ENCODE measurements at places on chromosomes 2 and 18.

GRCh38 chr2:49715597-49715996 is 561.3 kb upstream of the FSHR start:
- DNase-seq = no peak

DNA sequence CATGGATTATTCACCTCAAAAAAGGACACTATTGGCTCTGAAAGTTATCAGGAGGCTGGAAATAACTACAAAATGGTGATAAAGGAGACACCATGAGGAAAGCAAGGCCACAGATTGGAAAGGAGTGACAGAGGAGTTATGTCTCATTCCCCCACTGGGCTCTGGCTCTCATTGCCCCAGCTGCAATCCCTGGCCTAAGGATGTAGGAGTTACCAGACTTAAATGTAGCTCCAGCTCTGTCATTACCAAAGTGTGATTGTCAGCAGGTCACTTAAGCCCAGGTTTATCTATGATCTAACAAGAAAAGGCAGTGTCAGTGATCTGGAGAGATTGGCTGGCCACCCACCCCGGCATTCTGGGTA is 1228.2 kb upstream of the DDX18 start:
- no peak for DNase-seq

GRCh38 chr2:8581601-8582041 is 100.2 kb upstream of the ID2 start:
- DNase-seq = peak; percentile 70

- DNase-seq = peak; percentile 54
Measured at GRCh38 chr2:96374211-96374951, 38.8 kb downstream of the NCAPH start.

GRCh38 chr2:158539176-158540005 is 82.6 kb downstream of the PKP4 start:
- DNase-seq = peak; percentile 75

GRCh38 chr2:1675633-1676032 is 68.7 kb downstream of the PXDN start:
- no peak for DNase-seq

GRCh38 chr18:75247611-75248421 is 37.2 kb downstream of the TSHZ1 start:
- DNase-seq = peak; percentile 52

DNA sequence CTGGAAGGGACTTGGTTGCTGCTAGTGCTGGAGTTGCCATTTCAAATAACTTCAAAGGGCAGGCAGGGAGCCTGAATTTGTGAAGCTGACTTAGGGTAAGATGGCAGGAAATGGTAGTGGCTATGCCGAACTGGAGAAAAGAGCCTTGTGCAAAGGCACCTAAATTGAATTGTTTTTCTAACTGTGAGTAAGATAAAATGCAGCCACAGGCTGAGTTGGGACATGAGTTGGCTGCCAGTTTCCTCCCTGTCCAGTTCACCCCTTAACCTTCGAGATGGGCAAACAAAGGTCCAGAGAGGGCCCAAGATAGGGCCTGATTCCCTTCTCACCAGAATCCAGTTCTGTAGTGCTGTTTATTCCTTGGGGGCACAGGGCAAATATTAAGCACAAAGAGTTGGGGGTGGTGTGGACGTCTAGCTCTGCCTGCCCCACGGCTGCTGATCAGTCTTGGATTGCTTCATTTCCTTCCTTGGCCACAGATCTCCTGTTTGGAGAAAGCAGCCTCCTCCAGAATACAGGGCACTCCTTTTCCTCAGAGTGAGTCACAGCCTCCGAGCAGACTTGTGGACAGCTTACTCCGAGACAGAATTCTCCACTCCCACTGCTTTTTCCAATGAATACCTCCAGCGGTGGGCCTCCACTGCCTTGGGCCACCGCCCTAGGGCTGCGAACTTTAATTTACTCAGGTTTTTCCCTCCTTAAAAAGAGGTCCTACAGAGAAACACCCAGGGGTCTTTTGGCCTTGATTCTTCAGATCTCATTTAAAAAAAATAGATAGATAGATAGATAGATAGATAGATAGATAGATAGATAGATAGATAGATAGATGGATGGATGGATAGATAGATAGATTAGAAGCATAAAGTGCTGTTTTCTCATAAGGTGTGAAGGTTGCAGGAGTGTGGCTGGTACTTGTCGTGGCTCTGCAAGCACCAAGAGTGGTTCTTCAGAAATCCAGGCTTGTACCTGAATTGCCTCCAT is 18.4 kb upstream of the SLC20A1 start:
- DNase-seq = no peak
